ENCODE measurements at places on chromosomes 7 and 10. TPM values are rescaled to one million over a fixed set of nuclear protein-coding genes. Genes with fewer than 3 reads are reported as not detected.
A peak's percentile ranks its signal among the peaks of the same experiment; 100 is the strongest.

The SKIDA1 gene
- 3.1 TPM for total RNA-seq

The PTF1A gene
- total RNA-seq, result not detected

The HBP1 gene
- 26.8 TPM for total RNA-seq

The RINT1 gene
- total RNA-seq, result 7.8 TPM

The IDI1 gene
- total RNA-seq, result 96.2 TPM

The GNAI1 gene
- 8.8 TPM for total RNA-seq

The NUPR2 gene
- total RNA-seq, result not detected

The GJC3 gene
- not detected for total RNA-seq

The PTPRZ1 gene
- total RNA-seq, result not detected

The TMEM176B gene
- total RNA-seq, result 0.23 TPM

The CYP3A5 gene
- total RNA-seq, result not detected

The JCAD gene
- total RNA-seq, result 5.8 TPM

The HYAL4 gene
- not detected for total RNA-seq

The PON3 gene
- total RNA-seq, result not detected

The PIP gene
- total RNA-seq, result not detected

The EN2 gene
- 1.6 TPM for total RNA-seq

- no peak for DNase-seq
Measured at GRCh38 chr7:107937531-107937930, 46.5 kb downstream of the DLD start.

GRCh38 chr10:128499956-128500355, 373.7 kb upstream of the MKI67 start:
- no peak for DNase-seq

DNA sequence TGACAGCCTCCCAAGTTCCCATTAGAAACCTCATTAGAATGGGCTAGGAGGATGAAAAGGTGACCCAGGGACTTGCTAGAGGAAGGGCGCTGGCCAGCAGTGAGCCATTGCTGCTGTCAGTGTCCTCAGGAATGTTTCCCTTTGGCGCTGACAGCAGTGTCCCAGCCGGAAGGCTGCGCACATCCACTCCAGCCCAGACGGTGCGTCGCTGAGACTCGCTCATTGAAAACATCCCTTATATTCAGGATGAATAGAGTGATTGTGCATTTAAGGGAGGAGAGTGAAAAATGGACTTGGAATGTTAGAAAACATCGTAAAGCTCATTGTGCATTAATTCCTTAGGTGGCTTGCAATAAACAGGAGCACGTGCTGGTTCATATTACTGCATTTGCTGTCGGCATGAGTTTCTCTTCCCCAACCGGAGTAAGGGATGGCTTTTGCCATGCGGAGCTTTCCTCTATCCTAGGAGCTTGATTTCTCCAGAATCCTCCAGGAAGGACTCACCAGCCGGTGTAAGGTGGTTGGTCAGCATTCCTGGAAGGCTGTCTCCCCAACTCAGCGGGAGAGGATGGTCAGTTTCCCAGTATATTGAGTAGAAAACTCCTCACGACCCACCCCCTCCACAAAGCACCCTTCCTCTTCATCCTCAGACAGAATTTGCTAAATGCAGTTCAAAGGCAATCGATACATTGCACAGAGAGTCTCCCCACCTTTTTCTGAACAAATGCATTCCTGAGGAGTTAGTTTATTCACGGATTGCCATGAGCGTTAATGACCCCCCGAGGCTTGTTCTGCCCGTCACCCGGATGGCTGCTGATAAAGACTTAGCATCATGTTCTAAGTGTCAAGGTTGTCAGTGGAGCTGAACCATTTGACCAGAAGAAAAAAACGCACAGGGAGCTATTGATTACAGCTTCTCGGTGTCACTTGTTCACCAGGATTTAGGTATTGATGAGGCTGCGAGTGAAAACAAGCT, 201.8 kb downstream of the EBF3 start:
- DNase-seq, result no peak

DNA sequence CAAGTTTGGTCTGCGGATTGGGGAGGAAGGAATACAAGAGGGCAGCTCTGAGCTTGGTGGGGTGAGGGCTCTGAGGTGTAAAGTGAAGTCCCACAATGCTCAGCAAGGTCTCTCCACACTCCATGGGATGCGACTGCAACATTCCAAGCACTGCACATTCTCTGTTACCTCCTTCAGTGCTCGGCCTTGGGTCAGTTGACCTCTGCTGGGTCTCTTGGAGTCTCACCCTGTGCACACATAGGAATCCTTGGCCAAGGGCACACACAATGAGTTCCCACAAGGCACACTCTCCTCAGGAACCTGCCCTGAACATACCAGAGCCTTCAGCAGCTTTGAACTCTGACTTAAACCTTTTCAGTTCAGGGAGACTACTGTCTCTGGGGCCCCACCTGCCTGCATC, 2.4 kb upstream of the WDFY4 start:
- DNase-seq, result no peak

DNA sequence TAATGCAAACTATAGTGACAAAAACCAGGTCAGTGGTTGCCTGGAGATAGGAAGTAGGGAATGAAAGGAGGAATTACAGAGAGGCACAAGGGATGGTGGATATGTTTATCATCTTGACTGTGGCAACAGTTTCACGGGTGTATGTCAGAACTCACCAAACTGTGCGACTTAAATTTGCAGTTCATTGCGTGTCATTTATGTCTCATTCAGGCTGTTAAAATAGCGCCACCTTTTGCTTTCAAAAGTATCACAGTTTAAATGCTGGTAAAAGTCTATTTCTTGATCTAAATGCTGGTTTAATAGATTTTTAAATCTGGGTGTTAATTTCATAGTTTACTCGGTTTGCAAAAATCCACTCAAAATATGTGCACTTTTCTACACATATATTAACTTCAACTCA, 51.0 kb downstream of the PTTG1IP2 start:
- DNase-seq, result no peak

DNA sequence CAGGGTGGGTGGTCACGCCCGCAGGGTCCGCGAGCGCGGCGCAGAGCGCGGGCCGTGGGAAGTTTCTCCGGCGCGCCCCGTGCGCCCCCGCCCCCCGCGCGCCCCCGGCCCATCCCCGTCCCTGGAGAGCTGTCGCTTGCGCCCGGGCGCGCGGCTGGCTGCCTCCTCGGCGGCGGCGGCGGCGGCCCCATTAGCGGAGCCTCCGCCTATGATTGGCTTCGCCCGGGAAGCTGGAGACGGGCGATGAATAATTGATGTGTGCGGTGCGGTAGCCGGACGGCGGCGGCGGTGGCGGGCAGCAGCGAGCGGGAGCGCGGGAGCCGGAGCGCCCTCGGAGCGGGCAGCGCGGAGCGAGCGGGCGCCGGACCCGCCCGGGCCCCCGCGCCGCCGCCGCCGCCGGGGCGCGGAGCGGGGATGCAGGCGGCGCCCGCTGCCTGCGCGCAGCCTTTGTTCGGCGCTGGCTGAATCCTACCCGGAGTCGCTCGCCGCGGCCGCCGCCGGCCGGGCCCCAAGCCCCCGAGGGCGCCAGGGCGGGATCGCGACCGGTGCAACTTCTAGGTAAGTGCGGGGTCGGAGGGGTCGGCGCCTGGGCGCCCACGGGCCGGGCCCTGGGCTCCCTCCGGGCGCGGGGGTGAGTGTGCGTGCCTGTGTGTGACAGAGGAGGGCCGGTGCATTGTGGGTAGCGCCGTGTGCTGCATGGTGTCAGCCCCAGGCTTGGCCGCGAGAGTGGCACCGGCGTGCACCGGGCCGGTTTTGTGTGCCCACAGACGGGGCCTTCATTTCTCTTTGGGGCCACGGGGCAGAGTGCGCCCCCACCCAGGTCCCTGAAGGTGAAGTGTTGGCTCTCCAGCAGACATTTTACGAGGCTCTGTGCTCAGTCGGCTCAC, 103.8 kb upstream of the PPIF start:
- peak; percentile 49 for DNase-seq

DNA sequence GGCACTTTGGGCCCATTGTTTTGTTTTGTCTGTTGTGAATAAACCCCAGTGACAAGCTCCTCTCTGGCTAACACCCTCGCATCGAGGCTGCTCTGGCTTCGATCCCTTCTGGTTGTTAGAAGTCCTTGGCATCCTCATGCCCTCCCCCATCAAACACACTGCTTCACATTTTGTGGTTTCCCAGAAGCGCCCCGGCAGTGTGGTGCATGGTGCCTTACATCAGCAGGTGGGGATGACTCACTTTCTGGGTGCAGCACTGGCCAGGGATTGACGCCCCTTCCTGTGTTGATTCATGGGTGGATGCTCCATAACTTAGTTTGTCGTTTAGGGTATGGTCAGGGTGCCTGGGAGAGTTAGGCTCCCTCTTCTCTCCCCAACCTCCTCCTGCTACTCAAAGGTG, 51.4 kb downstream of the PLPP4 start:
- peak; percentile 82 for DNase-seq

- no peak for DNase-seq
Measured at GRCh38 chr10:14774214-14774580, 500 bp downstream of the FAM107B start.

GRCh38 chr10:79070606-79071395, 2.0 kb downstream of the ZMIZ1 start:
- peak; percentile 97 for DNase-seq

- peak; percentile 97 for DNase-seq
Measured at GRCh38 chr7:89232-90019, 102.9 kb upstream of the FAM20C start.

- peak; percentile 36 for DNase-seq
Measured at GRCh38 chr10:112202561-112203241, 19.1 kb upstream of the GPAM start.

GRCh38 chr10:47031211-47031900, 120.1 kb downstream of the PTPN20 start:
- no peak for DNase-seq

- DNase-seq, result no peak
Measured at GRCh38 chr10:77539147-77539935, 98.3 kb downstream of the KCNMA1 start.

- DNase-seq, result no peak
Measured at GRCh38 chr10:51063166-51063565, 11.1 kb upstream of the PRKG1 start.

DNA sequence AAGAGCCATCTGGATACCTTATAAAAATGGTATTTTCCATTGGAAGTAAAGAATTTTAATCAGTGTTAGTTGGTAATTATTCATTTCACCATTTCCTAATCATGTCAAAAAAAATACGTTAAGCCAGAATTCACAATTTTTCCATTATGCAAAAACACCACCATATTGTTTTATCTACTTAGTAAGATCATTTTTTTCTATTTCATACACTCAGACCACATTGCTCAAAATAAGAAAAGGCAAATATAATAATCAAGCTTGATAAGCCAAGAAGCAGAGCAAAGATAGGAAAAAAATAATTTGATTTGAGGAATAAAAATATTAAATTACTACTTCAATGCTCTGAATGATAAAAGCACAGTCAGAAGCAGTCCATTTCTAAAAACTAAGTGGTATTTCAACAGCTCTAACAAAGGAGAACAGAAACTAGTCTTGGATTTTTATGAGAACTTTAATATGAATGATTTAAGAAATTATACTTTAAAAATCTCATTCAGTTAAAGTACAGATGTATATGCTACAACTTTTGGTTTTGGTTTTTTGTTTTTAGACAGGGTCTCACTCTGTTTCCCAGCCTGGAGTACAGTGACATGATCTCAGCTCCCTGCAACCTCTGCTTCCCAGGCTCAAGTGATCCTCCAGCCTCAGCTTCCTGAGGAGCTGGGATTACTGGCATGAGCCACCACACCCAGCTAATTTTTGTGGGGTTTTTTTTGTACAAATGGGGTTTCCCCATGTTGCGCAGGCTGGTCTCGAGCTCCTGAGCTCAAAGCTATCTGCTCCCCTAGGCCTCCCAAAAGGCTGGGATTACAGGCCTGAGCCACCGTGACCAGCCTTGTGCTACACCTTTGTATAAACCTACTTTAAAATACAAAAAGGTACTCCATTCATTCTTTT, 46.6 kb downstream of the LRRN3 start:
- no peak for DNase-seq

GRCh38 chr7:113207441-113207840, 89.1 kb upstream of the SMIM30 start:
- DNase-seq, result no peak

- no peak for DNase-seq
Measured at GRCh38 chr7:133534816-133535215, 281.9 kb downstream of the EXOC4 start.

DNA sequence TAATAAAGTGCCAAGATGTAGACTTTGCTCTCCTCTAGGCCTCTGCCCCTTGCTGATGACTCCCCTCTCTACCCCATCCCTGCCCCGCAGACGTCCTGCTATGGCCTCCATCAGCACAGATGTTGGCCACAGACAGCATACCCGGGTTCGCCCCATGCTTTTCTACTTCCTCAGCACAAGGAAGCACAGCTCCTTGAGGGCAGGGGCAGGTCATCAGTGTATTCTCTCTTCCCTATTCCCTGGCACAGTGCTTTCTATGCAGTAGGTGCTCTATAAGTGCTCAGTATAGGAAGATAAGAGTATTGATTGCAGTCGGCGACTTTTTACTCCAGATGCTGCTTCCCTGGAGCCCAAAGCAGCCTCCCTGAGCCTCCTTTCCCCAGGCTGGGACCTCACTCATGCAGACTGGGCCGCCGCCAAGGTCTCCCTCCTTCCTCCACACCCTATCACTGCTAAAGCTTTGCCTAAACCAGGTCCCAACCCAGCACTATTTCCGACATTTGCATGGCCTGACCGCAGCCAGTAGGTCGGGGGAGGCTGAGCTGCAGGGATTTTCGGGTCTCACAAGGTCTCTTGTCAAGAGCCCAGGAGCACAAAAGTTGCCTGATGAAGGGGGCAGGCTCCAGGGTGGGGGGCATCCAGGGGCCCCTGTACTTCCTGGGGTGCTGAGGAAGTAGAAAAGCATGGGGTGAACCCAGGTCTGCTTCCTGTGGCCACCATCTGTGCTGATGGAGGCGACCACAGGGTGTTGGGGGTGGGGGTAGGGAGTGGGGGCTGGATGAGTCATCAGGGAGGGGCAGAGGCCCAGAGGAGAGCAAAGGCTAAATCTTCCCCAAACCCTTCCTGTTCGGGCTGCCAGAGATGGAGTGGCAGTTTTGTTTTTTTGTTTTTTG, 8.0 kb downstream of the CALHM3 start:
- DNase-seq, result no peak
